ENCODE measurements at places on chromosomes 7 and 10.

DNA sequence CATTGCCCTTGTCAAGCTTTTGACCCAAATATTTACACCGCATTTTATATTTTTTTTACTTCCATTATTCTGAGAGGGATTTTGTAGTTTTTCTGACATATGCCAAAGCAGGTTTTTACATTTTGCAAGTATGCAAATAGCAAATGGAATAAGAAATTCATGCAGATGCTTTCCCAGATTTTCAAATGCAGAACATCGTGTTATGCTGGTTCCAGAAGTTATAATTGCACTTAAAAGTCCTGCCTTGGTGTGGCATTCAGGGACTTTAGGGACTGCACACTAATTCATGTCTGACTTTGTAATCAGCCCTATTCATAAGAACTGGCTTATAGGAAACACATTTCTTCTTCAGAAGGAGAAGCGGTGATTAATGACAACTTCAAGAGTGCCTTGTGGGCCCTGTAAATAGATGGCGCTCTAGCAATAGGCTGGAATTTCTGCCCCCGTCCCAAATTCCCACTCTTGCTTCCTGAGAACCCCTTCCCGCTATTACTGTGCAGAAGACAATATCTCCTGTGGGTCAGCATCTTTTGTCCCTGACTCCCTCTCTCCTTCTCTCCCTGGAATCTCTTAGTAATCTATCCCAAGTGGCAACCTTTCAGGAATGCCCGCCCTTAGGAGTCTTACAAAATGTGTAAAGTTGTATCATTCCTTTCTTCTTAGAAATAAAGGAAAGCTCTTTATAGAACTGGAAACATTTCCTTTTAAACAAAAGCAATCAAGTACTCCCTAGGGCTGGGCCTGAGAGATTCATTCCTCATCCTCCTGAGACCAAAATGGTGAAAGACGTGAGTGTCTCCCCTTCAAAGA is 264.0 kb downstream of the INHBA start:
- DNase-seq, result no peak

DNA sequence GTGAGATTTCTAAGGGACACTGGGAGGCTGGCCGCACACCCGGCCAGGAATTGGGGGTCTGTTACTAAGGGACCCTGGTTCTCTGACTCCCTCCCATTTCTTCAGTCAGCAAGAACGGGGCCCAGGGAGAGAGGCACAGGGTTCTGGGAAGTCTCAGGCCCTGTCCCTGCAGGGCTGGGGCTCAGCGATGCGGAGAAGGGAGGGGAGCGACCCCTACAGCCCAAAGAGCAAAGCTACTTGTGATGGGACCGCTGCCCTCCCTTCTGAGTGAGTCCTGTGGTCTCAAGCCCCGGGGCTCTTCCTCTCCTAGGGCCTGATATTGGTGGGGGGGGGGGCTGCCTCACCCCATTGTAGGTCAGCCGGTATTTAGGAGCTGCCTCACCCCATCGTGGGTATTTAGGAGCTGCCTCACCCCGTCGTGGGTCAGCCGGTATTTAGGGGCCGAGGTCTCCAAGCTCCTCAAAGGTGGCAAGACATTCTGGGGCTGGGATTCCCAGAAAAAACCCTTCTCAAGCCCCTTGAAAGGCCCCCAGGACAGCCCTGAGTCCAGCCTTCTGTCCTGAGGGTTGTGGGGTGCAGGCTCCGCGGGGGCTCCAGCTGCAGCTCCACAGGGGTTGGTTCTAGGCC is 16.9 kb upstream of the NKX6-2 start:
- no peak for DNase-seq

GRCh38 chr10:73586583-73586984 is 4.6 kb downstream of the USP54 start:
- peak; percentile 93 for DNase-seq

- no peak for DNase-seq
Observed at GRCh38 chr7:104530251-104530650, 201.8 kb downstream of the LHFPL3 start.

- DNase-seq, result no peak
Observed at GRCh38 chr10:128908499-128908898, 558.5 kb upstream of the MGMT start.

- no peak for DNase-seq
Observed at GRCh38 chr7:3892157-3892556, 591.1 kb downstream of the SDK1 start.

Data from dermis microvascular lymphatic vessel endothelial cell (primary cell).